ENCODE measurements at places on chromosomes 13 and 19. TPM values are rescaled to one million over a fixed set of nuclear protein-coding genes. Genes with fewer than 3 reads are reported as not detected.

GRCh38 chr13:108897955-108898354 is 268.5 kb downstream of the MYO16 start:
- DNase-seq: peak; percentile 63

GRCh38 chr13:24858953-24859352 is 95.0 kb downstream of the RNF17 start:
- DNase-seq: no peak

- no peak for DNase-seq
Observed at GRCh38 chr13:98454389-98454881, 122.5 kb downstream of the STK24 start.

DNA sequence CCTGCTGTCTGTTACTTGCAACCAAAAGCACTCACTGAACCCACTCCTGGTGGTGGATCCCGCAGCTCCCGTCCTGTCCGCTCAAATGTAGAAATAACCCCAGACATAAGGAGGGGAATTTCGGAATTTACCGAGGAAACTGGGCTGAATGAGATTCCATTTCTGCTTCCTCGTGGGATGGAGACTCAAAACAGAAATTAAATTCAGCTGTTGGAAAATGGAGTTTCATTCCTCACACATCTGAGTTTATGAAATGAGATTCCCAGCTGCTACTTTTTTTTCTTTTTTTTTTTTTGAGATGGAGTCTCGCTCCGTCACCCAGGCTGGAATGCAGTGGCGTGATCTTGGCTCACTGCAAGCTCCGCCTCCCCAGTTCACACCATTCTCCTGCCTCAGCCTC is 44.3 kb downstream of the COLGALT1 start:
- no peak for DNase-seq

DNA sequence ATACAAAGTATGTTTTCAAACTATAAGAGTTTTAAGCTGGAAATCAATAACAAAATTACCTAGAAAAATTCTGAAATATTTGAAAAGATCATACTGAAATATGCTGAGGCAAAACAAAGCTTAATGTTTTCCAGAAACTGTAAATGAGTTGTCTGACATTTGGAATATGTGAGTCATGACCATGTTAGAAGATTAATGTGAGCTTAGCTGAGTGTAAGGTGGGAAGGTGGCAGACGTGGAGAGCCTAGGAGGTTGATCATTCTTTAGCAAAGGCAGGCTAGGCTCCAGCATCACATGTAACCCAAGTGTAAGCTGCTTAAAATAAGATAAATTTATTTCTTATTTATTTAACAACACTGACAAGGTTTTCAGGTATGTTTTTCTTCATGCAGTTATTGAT is 2086.1 kb upstream of the PCDH20 start:
- DNase-seq: no peak

GRCh38 chr19:24046550-24046949 is 40.4 kb upstream of the ZNF254 start:
- no peak for DNase-seq

DNA sequence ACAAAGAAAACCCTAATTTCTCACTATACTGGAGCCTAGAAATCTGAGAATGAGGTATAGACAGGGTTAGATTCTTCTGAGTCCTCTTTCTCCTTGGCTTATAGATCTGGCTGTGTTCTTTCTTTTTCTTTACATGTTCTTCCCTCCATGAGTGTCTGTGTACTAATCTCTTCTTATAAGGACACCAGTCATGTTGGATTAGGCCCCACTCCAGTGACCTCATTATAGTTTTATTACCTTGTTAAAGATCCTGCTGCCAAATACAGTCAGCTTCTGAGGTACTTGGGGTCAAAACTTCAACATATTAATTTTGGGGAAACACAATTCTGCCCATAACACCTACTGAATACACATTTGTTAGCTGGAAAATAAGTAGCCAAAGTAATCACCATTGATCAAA is 302.6 kb downstream of the PCDH9 start:
- DNase-seq: no peak

DNA sequence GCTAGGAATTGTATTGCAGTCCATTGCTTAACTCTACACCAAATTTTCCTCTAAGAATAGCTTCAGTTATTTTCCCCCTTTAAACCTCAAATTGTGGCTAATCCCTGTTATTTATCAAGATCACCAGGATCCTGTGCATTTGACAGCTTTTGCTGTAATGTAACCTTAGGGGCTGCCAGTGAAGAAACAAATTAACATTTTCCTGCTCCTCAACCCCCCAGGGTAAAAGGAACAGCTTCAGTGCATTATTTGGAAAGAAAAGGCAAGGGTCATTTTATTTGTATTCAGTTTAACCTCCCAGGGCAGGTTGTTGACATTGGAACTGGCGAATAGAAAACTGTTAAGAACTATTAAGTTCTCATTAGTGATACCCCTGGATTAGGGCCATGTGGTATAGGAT is 57.0 kb downstream of the PCDH20 start:
- DNase-seq: no peak

- no peak for DNase-seq
Observed at GRCh38 chr13:59680429-59681024, 483.2 kb downstream of the DIAPH3 start.

DNA sequence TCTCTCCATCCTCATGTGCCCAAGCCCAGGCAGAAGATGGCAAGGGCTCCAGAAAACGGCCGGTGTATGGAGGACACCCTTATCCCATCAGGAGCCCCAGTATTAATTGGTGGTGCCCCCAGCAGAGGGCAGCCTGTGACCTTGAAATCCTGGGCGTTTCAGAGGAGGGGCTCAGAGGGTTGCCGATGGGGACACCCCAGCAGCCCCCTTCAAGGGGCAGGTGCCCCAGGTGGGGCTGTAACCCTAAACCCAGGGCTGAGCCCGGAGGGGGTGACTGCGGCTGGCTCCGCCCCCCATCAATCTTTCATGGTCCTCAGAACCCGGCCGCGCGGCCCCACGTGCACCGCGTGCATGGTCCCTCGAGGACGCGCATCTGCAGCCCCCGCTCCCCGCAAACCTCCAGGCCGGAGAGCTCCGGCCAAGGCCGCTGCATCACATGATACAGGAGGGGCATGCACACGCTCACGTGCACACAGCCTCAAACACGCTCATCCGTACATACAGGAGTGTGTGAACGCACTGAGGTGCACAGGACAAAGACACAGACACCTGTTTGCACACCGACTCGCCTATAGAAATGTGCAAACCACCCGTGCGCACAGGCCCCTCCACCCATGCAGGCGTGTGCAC is 949 bp downstream of the RAB3A start:
- peak; percentile 48 for DNase-seq

NAPSA gene
- total RNA-seq: 63.4 TPM

PDE4C gene
- total RNA-seq: not detected

PSG11 gene
- total RNA-seq: not detected

PTH2 gene
- total RNA-seq: not detected

SOX1 gene
- total RNA-seq: not detected

OLFM2 gene
- 1.8 TPM for total RNA-seq

SLC25A15 gene
- total RNA-seq: 23.6 TPM

CRB3 gene
- total RNA-seq: 1.8 TPM

ZNF554 gene
- 1.9 TPM for total RNA-seq

OR7D2 gene
- total RNA-seq: 0.05 TPM
